Mesothelial cell of epicardium (in vitro differentiated cells): ENCODE measurements at places on chromosomes 1 and 21. TPM values are rescaled to one million over a fixed set of nuclear protein-coding genes. Genes with fewer than 3 reads are reported as not detected.

GRCh38 chr1:241045659-241046058 lies 311.3 kb downstream of the RGS7 start:
- DNase-seq, result no peak
- no peaks in the 10 kb centered on the region for H3K4me1 ChIP-seq
- H3K27me3 ChIP-seq, result no peaks in the 10 kb centered on the region
- H3K27ac ChIP-seq, result no peak overlapping the region
- H3K36me3 ChIP-seq, result no peaks in the 10 kb centered on the region

- no peak overlapping the region for H3K4me3 ChIP-seq
- DNase-seq, result no peak
- peaks cover 10% of the 10 kb centered on the region for H3K36me3 ChIP-seq
- no peak overlapping the region for H3K27ac ChIP-seq
- H3K4me1 ChIP-seq, result peaks cover 18% of the 10 kb centered on the region
- H3K27me3 ChIP-seq, result no peaks in the 10 kb centered on the region
Measured at GRCh38 chr1:161913482-161914140, 110.1 kb downstream of the OLFML2B start.

DNA sequence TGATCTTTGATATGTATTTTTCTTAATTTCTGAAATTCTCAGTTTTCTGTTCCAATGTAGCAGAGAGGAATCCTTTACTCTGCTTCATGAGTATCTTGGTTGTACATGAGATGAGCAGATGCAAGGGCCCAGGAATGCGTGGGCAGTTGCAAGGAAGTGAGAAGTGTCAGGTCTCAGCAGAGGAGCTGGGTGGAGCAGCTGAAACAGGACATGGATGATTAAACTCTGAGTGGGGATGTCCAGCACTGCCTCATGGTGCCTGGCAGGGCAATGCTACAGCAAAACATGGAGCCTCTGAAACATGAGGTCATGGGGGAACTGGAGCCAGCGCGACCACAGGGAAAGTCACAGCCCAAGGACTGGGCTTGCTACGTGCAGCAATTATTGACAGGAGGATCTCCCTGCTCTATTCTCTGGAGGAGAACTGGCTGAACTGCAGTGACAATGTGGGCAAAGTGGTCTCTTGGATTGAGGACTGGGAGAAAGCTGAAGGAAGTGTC lies 48.4 kb downstream of the COLGALT2 start:
- peak overlapping the region; percentile 62 for H3K27ac ChIP-seq
- H3K4me1 ChIP-seq, result peaks cover 16% of the 10 kb centered on the region
- no peaks in the 10 kb centered on the region for H3K27me3 ChIP-seq
- no peaks in the 10 kb centered on the region for H3K36me3 ChIP-seq

DNA sequence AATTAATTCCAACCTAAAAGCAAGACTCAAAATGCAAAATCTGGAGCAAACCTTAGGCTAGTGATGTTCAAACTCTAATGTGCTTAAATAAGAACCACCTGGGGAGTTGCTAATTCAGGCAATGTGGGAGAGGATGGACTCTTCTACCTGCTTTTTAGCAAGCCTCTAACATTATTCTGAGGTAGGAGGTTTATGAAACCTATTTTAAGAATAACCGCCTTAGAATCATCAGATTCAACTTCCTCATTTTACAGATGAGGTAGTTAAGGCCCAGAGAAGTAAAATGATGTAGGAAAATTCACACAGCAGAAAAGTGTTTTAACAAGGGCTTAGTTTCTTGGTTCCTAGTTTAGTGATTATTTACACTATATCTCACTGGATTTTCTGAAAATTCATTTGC lies 8.6 kb upstream of the NTNG1 start:
- H3K4me3 ChIP-seq, result no peak overlapping the region
- H3K27me3 ChIP-seq, result peaks cover 33% of the 10 kb centered on the region
- no peaks in the 10 kb centered on the region for H3K4me1 ChIP-seq
- no peaks in the 10 kb centered on the region for H3K36me3 ChIP-seq
- no peak overlapping the region for H3K27ac ChIP-seq

DNA sequence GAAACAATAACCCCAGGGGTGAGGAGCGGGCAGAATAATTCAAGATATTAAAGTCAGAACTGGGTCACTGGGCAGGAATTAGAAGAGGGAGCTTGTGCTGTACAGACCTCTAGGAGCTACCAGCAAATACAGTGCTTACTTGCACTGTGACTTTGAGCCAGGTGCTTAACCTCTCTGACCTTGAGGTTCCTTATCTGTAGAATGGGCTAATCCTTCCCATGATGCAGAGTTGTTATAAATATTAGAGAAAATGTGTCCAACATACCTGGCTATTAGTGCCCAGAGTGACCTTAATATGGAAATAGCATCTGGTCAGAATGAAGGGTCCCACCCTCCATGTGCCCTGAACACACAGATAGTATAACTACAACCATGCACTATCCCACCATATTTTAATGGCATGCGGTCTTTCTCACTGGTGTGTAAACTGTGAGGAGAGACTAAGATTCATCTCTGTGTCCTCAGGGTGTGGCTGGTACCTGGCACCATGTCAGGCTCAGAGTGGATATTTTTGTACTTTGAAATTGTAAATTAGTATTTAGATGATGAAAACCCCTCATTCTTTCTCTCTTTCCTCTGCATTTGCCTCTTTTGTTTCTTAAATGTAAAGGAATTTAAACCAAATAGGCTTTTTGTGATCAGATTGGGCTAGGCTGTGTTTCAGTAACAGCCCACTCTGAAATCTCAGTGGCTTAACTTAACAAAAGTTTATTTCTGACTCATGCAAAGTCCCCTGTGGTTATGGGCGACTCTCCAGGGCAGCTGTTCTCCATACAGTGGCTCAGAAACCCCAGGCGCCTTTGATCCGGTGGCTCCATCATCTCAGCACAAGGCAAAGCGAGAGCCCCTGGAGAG lies 60.0 kb upstream of the ROR1 start:
- H3K4me3 ChIP-seq, result no peak overlapping the region
- no peak overlapping the region for H3K27ac ChIP-seq
- H3K4me1 ChIP-seq, result peaks cover 39% of the 10 kb centered on the region
- no peaks in the 10 kb centered on the region for H3K36me3 ChIP-seq

Gene F3
- 23.9 to 28.8 TPM (median 25.2 TPM) in 3 replicates for total RNA-seq

GRCh38 chr1:28656335-28656734 lies 7.9 kb downstream of the RNU11 start:
- H3K36me3 ChIP-seq, result no peaks in the 10 kb centered on the region
- no peak for DNase-seq
- H3K27ac ChIP-seq, result no peak overlapping the region
- no peaks in the 10 kb centered on the region for H3K27me3 ChIP-seq
